ENCODE measurements at places on chromosomes 6 and 20. TPM values are rescaled to one million over a fixed set of nuclear protein-coding genes. Genes with fewer than 3 reads are reported as not detected.

DNA sequence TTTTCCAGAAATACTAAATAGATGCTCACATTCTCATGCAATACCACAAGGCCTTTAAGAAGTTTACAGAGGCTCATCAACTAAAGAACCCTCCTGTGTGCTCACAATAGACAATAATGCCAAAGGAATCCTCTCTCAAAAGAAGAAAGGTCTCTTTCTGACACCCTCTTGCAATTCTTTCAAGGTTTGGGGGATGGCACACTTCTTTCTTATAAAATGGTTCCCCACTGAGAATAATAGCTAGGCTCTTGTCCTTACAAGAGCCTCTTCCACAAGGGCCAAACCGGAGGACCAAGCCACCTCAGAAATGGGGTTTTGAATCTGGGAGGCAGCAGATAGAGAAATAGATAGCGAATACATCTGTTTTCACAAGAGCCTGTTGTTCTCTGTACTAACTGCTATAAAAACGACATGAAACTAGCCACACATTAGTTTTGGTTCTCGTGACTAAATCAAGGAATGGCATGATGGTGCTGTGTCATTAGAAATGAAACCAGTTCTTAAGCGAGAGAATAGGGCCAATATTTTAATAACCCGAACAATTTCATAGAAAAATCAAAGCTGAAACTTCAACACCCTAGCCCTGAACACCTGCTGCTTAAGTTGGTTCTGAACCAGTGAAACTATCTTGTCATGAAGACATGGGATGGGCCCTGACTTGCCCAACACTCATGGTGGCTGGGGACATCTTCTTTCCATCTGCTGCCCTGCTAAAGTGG lies 81.1 kb downstream of the PRDM1 start:
- no peak for DNase-seq

- DNase-seq: no peak
Measured at GRCh38 chr6:97195117-97195516, 87.9 kb downstream of the MMS22L start.

- DNase-seq: peak; percentile 60
Measured at GRCh38 chr6:43798688-43799444, 28.9 kb downstream of the VEGFA start.

- no peak for DNase-seq
Measured at GRCh38 chr6:106912091-106912490, 62.4 kb downstream of the CD24 start.

GRCh38 chr6:90502866-90503407 lies 83.9 kb downstream of the MAP3K7 start:
- no peak for DNase-seq

DNA sequence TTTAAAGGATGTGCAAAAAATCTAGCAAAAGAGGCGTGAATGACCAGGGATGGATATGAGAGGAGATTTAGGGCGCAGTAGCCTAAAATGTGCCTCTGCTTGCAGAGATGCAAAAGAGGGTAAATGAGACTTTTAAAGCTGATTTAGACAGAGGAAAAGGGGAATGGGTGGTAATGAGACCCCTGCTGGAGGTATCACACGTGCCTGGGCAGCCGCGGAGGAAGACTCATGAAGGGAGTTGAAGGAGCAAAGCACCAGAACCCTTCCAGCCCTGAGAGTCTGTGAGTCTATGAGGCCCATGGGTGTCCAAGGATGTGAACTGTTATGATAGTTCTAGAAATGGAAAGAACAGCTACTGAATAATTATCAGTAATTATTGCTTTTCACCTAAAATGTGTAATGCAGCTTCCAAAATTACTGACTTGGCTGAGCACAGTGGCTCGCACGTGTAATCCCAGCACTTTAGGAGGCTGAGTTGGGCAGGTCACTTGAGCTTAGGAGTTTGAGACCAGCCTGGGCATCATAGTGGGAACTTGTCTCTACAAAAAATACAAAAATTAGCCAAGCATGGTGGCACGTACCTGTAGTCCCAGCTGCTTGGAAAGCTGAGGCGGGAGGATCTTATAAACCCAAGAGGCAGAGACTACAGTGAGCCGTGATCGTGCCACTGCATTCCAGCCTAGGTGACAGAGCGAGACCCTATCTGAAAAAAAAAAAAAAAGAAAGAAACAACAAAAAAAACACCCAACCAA lies 38.2 kb upstream of the TIAM2 start:
- DNase-seq: no peak

DNA sequence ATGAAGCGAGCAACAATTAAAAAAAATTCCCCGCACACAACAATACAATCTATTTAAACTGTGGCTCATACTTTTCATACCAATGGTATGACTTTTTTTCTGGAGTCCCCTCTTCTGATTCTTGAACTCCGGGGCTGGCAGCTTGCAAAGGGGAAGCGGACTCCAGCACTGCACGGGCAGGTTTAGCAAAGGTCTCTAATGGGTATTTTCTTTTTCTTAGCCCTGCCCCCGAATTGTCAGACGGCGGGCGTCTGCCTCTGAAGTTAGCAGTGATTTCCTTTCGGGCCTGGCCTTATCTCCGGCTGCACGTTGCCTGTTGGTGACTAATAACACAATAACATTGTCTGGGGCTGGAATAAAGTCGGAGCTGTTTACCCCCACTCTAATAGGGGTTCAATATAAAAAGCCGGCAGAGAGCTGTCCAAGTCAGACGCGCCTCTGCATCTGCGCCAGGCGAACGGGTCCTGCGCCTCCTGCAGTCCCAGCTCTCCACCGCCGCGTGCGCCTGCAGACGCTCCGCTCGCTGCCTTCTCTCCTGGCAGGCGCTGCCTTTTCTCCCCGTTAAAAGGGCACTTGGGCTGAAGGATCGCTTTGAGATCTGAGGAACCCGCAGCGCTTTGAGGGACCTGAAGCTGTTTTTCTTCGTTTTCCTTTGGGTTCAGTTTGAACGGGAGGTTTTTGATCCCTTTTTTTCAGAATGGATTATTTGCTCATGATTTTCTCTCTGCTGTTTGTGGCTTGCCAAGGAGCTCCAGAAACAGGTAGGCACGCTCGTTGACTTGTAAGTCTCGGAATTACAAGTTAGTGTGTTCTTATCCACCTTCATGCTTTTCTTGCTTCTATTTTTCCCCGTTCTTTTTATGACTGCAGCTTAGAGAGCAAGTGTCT lies at the start of gene EDN1:
TSS of gene EDN1 (plus strand) at position 429 of the 888 bp plus-strand sequence. CDS start at position 698, 269 bp downstream.
- peak; percentile 67 for DNase-seq

DNA sequence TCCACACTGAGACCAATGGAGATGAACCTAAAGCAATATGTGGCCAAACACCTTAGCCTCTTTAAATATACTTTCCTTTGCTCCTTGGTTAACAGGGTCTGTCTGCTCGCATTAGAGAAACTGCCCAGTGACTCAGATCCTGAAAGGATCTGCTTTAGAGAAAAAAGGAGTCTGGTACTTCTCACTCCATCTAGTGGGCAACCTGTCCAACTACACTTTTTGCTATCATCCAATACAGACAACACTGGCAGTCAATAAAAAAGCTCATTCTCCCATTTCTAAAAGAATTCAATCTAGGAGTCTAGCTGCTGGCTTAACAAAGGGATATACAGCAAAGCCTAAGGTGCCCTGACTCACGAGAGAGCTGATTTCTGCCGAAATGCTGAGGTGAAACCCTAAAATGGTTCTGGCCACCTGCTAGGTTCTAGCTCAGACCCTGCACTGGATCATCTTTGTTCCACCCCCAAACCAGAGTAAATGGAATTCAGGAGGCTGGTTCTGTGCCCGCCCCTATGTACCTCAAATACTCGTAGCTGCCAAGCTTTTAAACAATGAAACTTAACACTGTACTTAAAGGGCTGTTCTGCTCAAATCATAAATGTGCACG lies 11.5 kb downstream of the GNL1 start:
- no peak for DNase-seq

The SSTR4 gene
- not detected for total RNA-seq

The TCP11 gene
- not detected for total RNA-seq

The CDSN gene
- total RNA-seq: not detected

The CRISP2 gene
- not detected for total RNA-seq

The APCDD1L gene
- 0.91 TPM for total RNA-seq

The RGS17 gene
- total RNA-seq: 0.16 TPM
